ENCODE measurements at places on chromosomes 11 and 22. TPM values are rescaled to one million over a fixed set of nuclear protein-coding genes. Genes with fewer than 3 reads are reported as not detected.
A peak's percentile ranks its signal among the peaks of the same experiment; 100 is the strongest.

Gene SPI1
- not detected for total RNA-seq

DNA sequence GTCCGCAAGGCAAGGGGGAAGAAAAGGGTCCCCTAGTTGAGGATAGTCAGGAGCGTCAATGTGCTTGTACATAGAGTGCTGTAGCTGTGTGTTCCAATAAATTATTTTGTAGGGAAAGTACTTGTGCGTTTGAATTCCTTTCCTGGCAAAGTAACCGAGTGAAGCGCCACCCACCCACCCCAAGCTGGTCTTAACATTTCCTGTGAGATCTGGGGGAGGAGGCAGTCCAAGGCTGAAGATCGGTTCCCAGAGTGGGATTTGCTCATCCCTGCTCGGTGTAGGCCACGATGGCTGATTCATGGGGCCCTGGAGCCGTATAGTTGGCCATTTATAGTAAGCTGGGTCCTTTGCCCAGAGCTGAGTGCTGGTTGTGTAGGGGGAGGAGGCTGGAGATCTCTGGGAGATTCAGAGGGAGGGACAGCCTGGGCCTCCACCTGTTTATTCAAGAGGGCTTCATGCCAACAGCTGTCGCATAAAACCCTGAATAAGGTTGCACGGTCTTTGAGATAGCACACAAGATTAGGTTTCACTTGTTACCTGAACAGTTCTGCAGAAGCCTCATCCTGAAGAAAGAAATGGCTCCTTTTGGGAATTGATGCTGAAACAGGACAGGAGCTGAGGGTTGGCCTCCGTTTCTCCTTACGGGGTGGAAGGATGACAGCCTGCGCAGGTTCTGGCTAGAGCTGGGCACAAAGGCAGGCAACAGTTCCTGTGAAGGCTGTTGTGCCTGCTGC, 2.4 kb downstream of the ATF4 start:
- peak; percentile 43 for DNase-seq

GRCh38 chr22:38474003-38474607, 6.2 kb downstream of the KDELR3 start:
- DNase-seq, result no peak

- no peak for DNase-seq
Observed at GRCh38 chr11:103987629-103988594, 48.5 kb upstream of the DDI1 start.

Gene PGA5
- not detected for total RNA-seq

- DNase-seq, result no peak
Observed at GRCh38 chr22:29334696-29335344, 19.3 kb upstream of the RASL10A start.

GRCh38 chr22:44765571-44766285, 13.4 kb downstream of the ARHGAP8 start:
- no peak for DNase-seq

Gene MPPED2
- total RNA-seq, result not detected

Gene CAPN1
- total RNA-seq, result 46.7 TPM

- no peak for DNase-seq
Observed at GRCh38 chr22:23751441-23751996, 607 bp upstream of the ZNF70 start.

Gene ANO3
- total RNA-seq, result 0.47 TPM

DNA sequence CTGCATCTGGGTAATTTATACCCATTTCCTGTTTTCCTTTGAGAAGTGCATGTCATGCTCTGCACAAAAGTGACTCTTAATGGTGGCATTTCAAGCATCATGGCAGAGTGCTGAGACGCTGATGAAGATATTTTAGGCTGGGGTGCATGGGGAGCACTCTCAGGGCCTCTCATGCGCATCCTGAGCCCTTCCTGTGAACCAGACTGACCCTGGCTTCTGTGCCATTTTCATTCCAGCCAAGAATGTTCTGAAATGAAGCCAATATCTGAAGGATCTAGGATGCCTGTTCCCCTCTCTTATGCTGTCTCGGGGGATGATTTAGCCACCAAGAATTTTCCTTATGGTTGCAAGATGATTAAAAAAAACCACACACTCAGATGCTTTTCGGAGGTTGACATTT, 61.5 kb downstream of the MIAT start:
- no peak for DNase-seq

Gene ANAPC15
- 30.9 TPM for total RNA-seq

GRCh38 chr22:32142600-32142999, 16.5 kb downstream of the C22orf42 start:
- DNase-seq, result no peak

- no peak for DNase-seq
Observed at GRCh38 chr11:7592711-7593110, 78.9 kb downstream of the PPFIBP2 start.

- DNase-seq, result no peak
Observed at GRCh38 chr11:18890615-18891014, 48.6 kb downstream of the MRGPRX1 start.

Gene UBQLNL
- not detected for total RNA-seq

GRCh38 chr22:46948411-46949144, 186.1 kb downstream of the TBC1D22A start:
- no peak for DNase-seq

GRCh38 chr22:36873614-36874308, 13.0 kb downstream of the NCF4 start:
- peak; percentile 23 for DNase-seq

DNA sequence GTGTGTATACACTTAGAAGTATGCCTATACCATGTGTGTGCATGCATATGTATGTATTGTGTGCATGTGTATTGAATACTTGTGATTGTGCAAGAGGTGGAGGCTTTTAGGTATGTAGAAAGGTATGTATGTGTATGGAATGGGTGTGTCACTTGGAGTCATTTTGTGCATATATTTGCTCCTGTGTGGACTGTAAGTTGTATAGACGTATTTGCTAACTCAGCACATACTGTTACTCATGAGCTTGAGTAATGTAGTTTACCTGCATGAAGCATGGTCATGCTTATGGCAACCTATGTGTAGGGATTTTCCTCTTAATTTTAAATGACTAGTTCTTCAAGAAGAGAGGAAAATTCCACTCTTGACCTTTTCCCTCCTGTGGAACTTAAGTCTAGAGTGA, 507.6 kb upstream of the LARGE1 start:
- no peak for DNase-seq

DNA sequence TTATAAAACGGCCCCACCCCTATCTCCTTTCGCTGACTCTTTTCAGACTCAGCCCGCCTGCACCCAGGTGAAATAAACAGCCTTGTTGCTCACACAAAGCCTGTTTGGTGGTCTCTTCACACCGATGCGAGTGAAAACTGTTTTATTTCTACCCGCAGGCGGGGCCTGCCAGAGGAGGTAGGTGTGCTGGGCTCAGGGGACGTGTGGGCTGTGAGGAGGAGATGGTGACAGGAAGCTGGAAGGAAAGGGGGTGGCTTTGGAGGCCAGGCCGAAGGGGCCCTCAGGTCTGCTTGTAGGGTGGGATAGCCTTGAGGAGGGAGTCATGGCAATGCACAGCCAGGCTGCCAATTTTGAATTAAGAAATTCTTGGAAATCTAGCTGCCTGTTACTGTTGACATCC, 21.3 kb upstream of the KRTAP5-7 start:
- DNase-seq, result no peak

Gene MS4A12
- not detected for total RNA-seq

Gene ART1
- total RNA-seq, result not detected

Gene LMNTD2
- 1.8 TPM for total RNA-seq

Gene ZBED4
- total RNA-seq, result 14.0 TPM

DNA sequence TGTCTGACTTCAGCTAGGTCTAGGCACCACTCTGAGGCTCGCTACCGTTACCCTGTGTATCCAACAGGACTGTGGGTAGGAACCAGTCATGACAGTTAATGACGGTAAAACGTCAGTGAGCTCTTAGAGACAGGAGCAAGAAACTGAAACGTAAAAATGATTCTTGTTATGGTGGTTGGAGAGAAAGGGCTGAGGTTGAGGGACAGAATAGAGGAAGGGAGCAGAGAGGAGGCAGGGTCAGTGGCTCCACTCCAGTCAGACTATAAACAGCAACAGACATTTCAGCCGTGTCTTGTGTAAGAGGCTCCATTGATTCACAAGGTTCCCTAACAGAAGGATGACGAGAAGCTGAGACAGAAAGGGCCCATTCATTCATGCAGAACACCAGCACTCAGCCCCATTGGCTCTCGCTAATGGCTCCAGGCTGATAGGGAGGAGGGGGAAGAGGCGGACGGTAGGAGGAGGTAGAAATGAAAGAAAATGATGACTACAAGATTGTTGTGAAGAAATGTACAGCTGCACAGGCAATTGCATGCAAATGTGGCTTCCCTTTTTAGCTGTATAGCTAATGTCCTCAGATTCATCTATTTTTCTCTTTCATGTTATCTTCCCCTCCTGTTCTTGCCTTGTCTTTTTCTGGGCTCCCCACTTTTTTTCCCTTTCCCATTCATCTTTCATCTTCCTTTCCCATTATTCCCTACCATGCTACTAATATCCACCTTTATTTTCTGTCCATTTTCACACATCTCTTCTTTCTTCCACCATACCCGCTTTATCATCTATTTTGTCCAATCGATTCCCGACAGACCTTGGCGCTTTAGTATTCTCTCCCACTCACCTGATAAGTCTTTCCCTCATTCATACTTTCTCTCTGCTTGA, 34.3 kb downstream of the ETS1 start:
- no peak for DNase-seq

- DNase-seq, result no peak
Observed at GRCh38 chr11:221539-221938, 14.0 kb downstream of the RIC8A start.

Gene CD248
- not detected for total RNA-seq

- DNase-seq, result peak; percentile 33
Observed at GRCh38 chr22:32558681-32559355, 84.2 kb downstream of the FBXO7 start.

- no peak for DNase-seq
Observed at GRCh38 chr22:32744176-32744959, 57.1 kb upstream of the TIMP3 start.

GRCh38 chr11:120579611-120580031, 68.1 kb downstream of the GRIK4 start:
- no peak for DNase-seq

Gene KDM4D
- 0.57 TPM for total RNA-seq

Gene CD59
- 62.7 TPM for total RNA-seq

Gene CASP4
- total RNA-seq, result 146 TPM

DNA sequence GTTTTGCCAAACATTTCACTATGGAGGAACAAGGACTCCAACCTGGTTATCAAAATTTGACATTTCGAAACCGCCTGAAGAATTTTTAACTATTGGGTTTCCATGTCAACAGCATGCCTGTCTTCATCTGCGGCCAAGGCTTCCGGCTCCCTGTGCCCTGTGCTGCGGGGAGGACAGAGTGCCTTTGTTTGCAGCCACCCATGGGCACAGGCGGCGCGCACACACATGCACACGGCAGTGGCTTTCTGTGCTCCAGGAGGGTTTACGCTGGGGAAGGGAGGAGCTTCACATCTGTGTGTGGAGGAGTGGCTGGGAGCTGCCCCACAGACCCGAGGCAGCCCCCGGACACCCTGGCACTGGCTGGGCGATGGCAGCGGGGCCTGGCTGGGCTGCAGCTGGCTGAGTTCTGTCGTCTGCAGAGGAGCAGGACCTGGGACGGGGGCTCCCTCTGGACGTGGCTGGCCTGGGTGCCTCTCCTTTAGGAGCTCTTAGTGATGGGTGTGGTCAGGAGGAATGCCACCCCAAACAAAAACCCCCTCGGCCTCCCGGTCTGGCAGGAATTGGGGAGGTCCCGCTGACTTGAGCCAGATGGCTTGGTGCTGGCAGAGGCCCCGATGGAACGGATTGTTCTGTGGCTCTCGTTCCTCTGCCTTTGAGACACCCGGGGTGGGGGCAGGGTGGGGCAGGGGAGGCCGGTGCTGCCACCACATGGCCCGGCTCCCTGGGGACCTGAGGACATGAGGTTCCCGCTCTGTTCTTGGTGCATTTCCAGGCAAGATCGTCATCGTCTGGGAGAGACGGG, 1290.9 kb downstream of the BRD1 start:
- no peak for DNase-seq

Gene RAB3IL1
- 4.6 TPM for total RNA-seq

DNA sequence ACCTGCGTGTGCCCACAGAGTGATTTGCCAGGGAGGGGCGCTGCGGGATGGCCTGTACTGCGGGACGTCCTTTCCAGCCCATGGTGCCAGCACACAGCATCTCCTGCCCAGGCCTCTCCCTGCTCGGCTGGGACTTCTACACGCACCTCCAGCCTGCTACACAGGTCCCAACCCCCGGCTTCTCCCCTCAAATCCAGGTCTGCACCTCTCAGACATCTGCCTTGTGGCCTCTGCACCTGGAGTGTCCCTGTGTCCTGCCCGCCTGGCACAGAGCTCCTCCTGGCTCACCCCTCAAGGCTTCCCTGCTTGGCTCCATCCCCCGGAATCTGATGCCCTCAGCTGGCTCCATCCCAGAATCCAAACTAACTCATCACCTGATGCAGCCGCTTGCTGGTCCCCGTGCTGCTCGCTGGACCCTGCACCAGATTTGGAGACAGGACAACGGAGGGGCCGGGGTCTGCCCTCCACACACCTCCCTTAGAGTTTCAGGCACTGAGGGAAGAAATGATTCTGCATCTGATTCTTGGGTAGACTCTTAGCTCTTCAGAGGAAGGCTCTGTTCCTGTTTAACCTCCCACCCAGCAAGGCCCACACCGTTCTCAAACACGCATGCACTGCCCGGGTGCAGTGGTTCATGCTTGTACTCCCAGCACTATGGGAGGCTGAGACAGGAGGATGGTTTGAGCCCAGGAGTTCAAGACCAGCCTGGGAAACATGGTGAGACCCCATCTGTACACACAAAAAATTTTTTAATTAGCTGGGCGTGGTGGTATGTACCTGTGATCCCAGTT, 4.0 kb upstream of the LSP1 start:
- no peak for DNase-seq

DNA sequence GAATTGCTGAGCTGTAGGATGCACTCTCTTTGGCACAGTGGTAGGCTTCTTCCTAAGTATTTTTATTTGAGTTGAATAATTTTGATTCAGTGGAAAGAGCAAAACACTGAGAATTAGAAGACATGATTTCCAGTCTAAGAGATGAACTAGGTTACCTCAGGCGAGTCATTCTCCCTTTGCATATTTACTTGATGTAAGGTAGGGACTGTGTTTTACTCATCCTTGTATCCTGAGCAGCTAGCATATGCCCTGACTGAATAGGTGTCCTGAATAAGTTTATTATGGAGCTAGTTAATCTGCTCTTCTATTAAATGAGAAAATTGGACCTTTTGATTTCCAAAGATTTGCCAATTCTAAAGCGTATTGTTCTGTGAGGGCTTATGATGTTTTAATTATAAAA, 50.7 kb downstream of the STIM1 start:
- DNase-seq, result no peak

DNA sequence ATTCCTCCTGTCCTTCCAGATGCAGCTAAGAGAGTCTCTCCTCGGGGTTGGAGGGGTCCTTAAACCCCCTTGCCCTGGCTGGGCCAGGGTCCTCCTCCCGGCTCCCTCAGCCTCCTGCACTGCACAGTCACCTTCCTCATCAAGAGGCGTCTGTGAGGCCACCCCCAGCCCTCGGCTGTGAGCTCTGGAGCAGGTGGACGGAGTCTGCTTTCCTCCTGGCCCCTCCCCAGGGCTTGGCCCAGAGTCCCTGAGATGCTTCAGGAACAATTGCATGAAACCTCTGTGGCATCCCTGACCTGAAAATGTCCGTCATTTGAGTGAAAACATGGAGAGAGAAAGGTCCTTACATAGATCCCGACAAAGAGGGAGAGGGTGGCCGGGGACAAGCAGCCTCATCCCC, 6.7 kb upstream of the FGF3 start:
- no peak for DNase-seq

Data from NCI-H460 (cell line).